Stimulated activated CD8-positive, alpha-beta memory T cell treated with anti-CD3 and anti-CD28 coated beads, Interleukin-2, amount 100 ng/mL, for 1 hour (primary cell): ENCODE measurements at places on chromosomes 7 and 10.

DNA sequence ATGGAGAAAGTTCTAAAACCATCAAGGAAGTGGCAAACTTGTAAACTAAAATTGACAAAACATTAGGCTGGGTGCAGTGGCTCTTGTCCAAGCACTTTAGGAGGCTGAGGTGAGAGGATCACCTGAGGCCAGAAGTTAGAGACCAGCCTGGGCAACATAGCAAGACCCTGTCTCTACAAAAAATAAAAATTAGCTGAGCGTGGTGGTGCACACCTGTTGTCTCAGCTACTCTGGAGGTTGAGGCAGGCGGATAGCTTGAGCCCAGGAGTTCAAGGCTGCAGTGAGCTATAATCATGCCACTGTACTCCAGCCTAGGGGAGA lies 29.4 kb upstream of the HNRNPH3 start:
- DNase-seq = no peak

DNA sequence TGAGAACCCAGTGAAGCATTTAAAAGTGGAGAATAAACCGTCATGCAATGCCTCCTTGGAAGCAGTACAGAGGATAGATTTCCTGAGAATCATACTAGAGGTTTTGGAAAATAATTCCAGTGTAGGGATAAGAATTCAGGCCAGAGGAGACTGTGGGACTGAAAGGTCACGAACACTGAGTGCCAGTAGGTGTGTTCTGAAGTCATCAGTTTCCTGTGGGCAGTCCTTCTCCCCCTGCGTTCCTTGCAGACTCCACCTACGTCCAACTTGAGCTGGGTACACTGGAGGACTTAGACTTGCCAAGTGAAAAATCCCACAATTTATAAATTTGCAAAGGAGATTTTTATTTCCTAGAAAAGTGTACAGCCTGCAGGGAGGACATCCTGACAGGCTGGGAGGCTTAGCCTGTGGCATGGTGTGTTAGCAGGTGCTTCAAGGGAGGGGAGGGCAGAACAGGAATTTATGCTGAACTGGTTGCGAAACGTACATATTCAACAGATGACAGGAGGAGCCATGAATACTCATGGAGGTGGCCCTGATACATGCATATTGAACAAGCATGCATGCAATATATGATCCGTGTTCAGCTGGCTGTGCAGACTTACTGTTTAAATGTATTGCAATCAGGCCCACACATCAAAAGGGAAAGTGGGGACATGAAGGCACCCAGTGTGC lies 72.9 kb upstream of the POM121L12 start:
- no peak for DNase-seq

GRCh38 chr7:115779561-115779960 lies 251.0 kb downstream of the TFEC start:
- no peak for DNase-seq

GRCh38 chr10:132450466-132450824 lies 53.4 kb downstream of the PWWP2B start:
- DNase-seq = no peak

GRCh38 chr10:14536241-14537213 lies 205.8 kb upstream of the FRMD4A start:
- no peak for DNase-seq

DNA sequence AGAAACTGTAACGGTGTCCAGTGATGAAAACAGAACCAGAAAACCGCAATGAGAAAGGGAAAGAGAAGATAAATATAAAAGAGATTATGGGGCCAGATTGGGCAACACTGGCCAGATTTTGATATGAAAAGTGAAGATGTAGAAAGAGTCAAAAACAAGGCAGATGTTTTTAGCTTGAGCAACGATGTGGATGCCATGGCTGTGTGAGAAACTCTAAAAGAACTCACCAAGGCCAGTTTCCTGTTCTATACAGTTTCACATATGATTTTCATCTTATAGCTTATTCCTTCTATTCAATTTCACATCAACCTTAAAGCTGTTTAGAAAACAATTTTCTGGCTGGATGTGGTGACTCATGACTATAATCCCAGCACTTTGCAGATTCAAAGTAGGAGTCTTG lies 36.3 kb downstream of the CSTF2T start:
- no peak for DNase-seq

DNA sequence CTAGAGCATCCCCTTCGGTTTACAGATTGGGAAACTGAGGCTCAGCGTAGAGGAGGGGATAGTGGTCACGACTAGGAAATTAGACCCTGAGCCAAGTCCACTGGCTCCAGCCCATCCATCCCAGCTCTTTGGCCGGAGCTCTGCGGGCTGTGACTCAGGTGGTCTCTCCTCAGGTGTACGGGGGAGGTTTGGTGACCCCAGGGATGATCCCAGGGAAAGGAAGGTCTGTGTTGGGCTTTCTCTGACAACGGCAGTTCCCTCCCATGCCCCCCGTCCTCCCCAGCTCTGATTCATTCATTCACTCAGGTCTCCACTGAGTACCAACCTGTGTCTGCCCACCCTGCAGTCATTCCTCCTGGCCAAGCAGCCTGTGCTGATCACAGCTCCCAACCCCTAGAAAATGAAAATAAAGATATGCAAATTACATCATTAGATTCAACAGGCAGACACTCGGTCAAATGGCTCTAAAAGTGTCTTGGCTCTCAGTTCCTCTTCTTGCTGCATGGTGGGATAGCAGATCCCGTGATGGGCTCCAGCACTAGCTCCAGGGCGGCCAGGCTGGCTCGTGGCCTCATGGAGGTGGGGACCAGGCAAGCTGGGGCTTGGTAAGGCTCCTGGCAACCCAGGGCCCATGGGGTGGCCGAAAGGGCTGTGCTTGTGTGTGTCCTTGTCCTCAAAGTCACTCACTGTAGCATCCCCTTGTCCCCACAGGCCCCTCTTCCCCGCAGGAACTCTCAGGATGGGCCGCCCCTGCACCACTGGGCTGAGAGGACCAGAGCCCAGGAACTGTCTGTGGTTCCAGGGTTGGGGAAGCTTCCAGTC lies 37.8 kb downstream of the CLRN3 start:
- no peak for DNase-seq

- DNase-seq = no peak
Measured at GRCh38 chr10:130635528-130635927, 499.3 kb downstream of the GLRX3 start.

DNA sequence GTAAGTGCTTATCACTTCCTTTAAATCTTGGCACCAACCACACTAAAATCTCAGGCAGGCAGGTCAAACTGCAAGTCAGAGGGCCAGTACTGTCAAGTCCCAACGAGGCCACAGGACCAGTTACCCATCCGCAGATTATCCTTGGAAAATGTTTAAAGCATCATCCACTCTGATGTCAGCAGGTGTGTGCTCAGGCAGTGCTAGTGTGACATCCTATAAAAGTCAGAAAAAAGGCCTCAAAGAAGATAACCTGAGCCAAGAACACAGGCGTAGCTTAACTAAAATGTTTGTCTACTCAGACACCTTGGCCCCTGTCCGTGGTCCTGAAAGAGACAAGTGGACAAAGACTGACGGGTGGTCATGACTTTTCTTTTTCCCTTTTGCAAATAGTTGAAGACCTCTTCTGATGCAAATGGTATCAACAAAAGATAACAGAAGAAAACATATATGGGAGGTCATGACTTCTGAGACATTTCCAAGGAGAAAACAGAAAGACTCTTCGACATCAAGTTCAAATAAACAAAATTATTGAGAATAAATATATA lies 309.3 kb downstream of the KCNMA1 start:
- DNase-seq = no peak

DNA sequence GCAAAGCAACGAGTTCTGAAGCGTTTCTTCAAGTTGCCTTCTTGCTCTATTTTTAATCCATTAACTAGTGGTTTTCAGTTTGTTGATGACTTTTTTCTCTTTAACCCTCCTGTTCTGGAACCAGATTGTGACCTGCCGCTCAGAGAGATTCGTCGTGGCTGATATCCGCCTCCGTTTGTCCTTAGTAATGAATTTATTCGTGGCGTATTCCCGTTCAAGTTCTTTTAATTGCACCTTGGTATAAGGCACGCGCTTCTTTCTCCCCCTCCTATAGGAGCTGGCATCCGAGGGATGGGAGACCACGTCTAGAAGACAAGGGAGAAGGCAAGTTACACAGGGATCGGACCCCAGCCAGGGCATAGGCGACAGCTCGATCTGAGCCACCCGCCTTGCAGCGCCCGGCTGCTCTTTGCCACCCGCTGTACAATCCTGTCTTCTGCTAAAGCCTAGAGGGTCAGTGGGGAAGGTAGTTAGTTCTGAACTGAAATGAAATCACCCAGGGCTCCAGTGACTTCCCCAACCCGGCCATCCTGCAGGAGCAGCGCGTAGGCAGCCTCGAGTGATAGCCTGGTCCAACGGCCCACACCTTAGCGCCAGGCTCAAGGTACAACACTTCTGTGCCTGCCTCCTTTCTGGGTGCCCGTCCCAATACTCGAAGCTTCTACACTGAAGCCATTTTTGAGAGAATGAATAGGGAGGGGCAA lies 1.6 kb downstream of the HOXA13 start:
- no peak for DNase-seq

DNA sequence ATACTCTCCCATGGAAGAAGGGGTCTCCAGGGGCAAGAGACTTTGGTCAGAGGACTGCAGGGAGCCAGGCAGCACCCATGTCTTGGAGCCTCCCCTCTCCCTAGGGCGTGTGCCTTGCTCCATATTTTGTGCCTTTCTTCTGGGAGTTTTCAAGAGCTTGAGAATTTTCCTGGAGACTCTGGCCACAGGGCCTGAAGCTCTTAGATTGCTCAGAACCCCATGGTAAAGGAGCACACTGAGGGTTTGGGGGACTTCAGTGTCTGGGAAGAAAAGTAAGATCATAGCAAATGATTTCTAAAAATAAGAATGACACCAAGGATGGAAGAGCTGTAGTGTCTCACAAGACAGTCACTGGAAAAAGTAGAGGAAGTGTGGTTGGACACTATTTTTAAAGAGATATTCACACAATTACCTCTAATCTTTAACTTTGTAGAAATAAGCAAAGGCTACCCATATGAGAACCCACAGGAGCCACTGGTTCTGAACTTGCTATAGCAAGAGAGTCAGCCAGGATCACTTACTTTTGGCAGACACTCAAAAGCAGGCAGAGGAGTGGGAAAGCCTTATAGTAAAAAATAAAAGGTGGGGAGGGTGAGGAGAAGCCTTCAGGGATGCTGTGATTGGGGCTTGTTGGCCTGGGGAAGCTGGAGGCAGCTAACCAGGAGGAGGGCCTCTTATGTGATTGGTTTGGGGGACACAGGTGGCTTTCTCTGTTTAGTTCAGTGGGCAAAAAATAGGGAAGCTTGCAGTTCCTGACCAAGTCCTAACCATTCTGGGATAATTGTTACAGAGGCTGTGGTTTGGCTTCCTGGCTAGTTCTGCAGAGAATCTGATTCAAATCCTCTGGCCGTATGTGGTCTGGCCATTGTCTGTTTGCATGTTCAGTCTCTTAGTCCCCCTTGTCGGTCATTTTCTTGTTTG lies 5.1 kb upstream of the CSGALNACT2 start:
- DNase-seq = no peak

GRCh38 chr10:120508393-120508792 lies 51.4 kb downstream of the PLPP4 start:
- DNase-seq = no peak

GRCh38 chr7:47518827-47519226 lies 63.1 kb downstream of the TNS3 start:
- DNase-seq = no peak

- DNase-seq = peak; percentile 43
Measured at GRCh38 chr7:158812684-158813083, 16.6 kb downstream of the ESYT2 start.

DNA sequence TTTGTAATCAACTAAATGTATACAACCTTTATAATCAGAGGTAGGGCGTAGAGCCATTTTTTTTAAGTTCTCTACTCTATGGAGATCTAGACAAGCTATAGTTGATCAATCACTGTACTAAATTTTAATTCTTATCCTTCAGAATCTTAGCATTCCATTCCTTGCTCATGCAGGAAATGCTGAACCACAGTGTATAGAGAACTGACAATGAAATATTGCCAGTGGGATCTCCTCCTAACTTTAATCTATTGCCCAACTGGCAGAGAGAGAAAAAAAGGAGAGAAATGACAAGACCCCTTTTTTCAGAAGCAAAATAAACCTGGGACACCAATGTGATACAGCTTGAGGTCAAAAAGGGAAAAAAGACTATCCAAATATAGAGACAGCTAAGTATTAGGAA lies 26.4 kb upstream of the PPP3CB start:
- no peak for DNase-seq

GRCh38 chr7:30366606-30367005 lies 82.2 kb downstream of the ZNRF2 start:
- no peak for DNase-seq

DNA sequence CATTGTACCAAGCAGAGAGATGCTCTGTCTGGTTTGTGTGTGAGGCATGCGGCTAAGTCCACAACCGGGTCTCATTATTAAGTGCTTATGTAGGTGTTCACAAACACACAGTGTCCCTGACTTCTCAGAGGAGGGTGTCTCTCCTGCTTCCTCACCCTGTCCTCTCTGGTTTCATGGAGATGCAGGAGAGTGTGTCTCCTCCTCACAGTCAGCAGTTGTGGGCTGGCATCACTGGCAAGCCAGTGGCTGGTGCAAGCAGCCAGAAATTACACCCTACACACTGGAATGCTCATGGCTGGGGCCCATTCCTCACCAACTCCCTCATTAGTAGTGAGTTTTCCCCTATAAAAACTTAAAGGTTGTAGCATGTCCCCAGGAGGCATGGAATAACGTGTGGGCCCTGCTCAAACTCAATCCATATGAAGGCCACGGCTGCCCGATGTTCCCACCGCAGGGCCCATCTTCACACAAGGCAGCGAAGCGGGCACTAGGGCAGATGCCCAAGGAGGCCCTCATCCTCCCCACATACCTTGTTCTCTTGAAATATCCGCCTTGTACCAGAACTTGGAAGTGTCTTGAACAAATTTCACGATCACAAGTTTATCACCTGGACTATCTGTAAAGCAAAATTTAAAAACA lies 280.1 kb downstream of the TNS3 start:
- no peak for DNase-seq

DNA sequence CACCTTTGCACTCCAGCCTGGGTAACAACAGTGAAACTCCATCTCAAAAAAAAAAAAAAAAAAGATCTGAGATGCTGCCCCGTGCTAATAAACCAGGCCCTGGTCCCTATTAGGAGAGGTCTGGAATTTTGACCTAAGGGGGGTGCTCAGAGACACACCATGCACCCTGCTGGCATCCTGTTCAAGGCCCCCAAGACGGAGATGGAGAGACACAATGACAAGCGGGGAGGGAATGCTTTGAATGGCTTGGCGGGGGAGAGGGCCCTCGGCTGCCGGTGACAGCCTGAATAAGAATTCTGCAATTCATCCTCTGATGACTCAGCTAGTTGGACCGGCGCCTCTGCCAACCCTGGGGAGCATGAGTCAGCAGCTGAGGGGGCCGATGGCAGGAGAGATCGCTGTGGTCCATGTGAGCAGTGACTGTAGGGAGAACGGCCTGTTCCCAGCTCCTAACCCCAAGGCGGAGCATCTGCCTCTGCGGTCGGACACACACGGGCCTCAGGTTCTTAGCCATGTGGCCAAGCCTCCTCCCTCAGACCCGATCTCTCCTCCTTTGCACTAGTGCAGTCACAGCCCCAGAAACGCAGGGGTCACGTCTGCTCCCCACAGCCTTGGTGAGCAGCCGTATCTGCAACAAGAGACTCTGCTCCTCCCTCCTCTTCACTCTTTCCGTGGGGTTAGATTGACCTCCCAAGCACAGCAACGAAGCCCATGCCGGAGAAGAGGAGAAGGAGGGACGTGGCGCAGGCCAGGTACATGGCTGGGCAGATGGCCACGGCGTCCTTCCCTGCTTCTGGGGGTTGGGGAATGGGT lies 14.9 kb downstream of the TRIM56 start:
- DNase-seq = peak; percentile 19

GRCh38 chr7:148858489-148858888 lies 25.6 kb downstream of the EZH2 start:
- DNase-seq = no peak

GRCh38 chr7:129779602-129780256 lies 168.2 kb downstream of the NRF1 start:
- no peak for DNase-seq

- DNase-seq = no peak
Measured at GRCh38 chr10:88125766-88126165, 262.3 kb downstream of the PTEN start.
